ENCODE measurements at places on chromosomes 11 and 22.

GRCh38 chr22:39785232-39785631, 108.3 kb downstream of the ENTHD1 start:
- no peak for DNase-seq

DNA sequence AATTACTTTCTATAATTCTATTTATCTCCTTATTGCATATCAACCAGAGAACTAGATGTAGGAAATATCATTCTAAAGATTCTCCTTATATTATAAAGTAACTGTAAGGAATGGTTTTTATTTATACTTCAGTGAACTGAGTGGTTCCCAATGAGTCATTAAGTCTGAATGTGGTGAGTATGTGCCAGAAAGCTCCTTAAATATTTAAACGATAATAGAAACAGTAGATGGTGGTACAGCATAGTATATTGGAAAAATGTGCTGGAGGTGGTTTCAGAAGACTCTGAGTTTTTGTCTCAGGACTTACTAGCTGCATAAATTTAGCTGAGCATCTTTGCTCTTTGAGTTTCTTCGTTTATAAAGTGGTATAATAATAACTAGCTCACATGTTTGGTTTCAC, 653.5 kb downstream of the FAM181B start:
- DNase-seq = no peak

- peak; percentile 28 for DNase-seq
Observed at GRCh38 chr22:49292909-49293308, 534.8 kb downstream of the BRD1 start.

DNA sequence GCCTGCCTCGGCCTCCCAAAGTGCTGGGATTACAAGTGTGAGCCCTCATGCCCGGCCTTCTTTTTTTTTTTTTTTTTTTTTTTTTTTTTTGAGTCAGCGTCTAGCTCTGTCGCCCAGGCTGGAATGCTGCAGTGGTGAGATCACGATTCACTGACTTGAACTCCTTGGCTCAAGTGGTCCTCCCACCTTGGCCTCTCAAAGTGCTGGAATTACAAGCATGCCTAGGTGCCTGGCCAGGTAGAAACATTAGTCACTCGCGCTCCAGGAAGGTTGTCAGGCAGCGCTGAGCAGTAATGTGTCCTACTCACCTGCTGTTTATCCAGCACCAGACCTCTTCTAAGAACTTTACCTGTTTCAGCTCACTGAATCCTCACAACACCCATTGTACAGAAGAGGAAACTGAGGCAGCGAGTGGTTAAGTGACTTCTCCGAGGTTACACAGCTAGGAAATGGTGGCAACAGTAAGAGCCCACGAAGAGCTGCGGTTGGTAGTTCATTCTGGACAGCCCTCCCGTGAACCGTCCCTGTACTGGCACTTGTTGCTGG, 496 bp upstream of the CST6 start:
- DNase-seq = no peak

- DNase-seq = peak; percentile 97
Observed at GRCh38 chr11:62545437-62546243, 966 bp downstream of the AHNAK start.

DNA sequence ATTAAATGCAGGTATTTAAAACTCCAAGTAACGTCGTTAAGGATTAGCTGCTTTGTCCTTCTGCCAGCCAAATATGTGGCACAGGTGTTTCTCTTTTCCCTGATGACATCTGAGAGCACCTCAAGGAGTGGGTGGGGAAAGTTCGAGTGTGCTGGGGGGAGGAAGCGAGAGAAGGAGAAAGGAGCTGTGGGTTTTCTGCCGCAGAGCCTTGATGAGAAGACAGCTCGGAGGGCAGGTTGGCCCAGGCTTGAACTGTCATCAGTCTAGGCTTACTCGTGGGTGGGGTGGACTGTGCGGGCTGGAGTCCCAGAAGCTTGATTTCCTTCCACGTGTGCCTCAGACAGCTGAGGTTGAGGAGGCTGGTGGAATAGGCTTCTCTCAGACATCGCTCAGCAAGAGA, 15.2 kb upstream of the SORL1-AS1 start:
- DNase-seq = no peak

DNA sequence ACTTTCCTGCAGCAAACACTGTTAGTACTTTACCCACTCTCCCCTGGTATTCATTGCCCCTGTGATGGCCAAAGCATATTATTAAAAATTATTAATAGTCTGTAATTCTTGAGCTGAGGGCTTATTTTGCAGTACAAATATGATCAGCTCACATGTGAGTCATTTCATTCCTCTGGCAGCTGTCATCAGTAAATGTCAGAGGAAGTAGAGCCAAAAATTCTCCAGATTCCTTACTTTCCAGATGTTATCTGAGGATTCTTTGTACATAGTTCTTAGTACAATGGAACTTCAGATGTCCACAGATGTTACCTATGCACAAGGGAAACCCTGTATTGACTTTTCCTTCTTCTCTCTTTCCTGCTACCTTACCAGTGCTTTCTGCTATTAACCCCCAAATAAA, 12.5 kb downstream of the OR5B3 start:
- no peak for DNase-seq
